T-cell (primary cell): ENCODE measurements at places on chromosomes 1 and 21.

DNA sequence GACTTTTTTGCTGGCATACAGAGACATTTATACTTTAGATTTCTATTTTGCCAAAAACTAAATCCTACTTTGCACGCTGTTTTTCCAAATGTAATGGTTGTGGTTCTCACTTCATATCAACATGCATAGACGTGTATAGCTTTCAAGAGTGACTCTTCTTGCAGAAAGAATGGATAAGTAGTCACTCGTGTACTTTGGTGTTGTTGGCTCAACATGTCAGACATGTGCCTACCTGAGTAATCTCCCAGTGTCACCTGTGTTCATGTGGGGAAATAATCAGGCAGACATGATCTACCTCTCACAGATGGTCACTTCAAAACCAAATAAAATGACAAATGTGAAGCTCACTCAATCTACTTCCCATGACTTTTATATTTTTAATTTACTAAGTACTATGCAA is 73.1 kb downstream of the GPR88 start:
- DNase-seq, result no peak

- no peak for DNase-seq
Observed at GRCh38 chr1:118247593-118247992, 62.6 kb upstream of the SPAG17 start.

- DNase-seq, result no peak
Observed at GRCh38 chr1:30599721-30600120, 123.7 kb downstream of the MATN1 start.

DNA sequence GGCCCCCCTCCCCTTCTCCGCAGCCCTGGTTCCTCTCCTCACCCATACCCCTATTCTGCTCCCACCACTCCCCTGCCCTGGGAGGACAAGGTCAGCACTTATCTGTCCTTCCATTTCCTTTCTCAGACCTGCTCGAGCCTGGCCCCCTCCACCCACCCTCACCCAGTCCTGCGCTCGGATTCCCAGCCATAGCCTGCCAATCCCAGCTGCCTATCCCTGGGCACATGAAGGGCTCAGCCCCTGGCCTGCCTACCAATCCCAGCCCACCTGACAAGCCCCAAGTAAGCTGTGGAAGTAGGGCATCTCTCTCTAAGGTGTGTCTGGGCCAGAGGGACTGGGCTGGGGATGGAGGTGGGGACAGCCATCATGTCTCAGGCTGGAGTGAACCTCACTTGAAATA is 5.4 kb downstream of the BLACAT1 start:
- no peak for DNase-seq

DNA sequence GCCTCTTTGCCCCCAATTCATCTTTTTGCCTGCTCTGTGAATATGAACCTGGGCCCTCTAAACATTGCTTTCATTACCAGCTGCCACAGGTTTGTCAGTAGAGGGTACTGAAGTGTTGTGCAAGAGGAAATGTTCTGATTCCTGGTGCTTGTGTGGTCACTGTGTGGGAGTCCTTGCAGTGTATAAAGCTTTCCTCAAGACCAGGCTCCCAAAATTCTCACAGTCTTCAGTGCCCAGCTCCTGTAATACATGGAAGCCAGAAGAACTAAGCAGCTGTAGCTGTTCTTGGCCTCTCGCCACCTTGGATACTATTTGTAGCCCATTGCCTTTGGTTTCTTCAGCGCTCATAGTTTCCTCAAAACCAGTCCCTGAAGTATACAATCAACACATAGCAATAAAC is 1046.2 kb downstream of the BRINP3 start:
- DNase-seq, result no peak

DNA sequence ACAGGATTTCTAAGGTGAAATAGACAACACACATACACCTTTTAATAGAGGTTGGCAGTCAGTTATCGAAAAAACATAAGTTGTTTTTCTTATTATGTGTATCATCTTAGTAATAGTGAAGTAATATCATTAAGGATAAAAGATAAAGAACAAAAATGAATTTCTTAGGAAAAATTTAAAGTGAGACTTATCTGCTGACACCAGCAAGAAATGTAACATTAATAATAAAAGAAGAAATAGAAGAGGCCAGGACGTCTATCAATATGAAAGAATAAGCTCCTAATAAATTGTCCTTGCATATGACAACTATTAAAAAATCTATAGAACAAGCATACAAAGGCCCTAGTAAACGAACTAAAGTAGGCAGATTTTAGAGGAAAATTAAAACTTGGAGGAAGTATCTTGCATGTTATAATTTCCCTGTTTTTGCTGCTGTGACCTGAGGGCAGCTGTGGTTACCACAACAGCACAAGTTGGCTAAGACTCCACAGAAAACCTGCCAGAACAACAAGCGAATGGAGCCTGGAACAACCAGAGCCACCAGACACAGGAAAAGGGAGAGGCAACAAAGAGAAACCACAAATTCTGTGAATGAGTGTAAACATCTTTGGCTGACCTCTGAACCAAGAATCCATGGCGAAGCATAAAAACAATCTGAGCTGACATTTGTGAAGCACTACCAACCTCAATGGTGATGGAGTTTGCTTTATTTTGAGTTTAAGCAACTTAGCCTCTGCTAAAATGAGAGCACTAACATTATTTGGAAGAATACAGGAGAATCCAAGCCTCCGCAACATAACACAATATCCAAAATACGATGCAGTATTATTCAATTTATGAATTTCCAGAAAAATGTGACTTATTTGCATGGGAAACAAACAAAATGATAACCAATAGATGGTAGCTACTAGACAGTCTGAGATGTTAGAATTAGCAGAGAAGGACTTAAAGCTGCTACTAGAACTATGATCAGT is 207.5 kb downstream of the KCNT2 start:
- DNase-seq, result no peak

DNA sequence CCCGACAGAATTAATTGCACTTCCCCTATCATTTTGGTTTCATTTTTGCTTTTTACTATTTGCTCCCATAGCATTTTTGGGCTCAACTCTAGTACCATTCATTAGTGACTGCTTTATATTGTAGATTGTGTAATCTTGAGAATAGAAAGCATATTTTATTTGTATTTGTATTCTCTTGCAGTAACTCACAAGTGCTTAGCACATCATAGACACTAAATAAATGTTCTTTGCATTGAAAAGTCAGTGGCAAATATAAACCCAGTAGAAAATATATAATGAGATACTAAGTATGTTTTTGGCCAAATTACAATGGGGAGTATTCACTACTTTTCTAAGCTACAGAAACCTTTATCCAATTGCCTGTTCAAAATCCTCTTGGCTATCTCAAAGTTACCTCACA is 359.7 kb upstream of the CAMK1G start:
- no peak for DNase-seq

DNA sequence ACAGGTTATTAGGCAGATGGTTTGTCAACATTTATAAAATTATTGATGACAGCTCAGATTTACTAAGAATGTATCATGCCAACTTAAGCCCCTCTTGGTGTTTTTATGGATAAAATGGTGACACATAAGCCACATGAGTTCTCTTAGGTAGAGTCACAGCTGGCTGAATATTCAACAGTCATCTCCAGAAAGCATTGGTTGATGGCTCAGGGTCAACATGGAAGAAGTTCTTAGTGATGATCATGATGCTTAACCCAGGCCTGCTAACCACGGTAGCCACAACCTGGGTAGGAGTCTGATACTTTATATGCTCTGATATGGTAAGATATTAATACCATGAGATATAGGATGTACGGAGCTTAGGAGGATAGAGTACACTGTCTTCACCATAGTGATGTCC is 46.4 kb upstream of the SIPA1L2 start:
- DNase-seq, result no peak

DNA sequence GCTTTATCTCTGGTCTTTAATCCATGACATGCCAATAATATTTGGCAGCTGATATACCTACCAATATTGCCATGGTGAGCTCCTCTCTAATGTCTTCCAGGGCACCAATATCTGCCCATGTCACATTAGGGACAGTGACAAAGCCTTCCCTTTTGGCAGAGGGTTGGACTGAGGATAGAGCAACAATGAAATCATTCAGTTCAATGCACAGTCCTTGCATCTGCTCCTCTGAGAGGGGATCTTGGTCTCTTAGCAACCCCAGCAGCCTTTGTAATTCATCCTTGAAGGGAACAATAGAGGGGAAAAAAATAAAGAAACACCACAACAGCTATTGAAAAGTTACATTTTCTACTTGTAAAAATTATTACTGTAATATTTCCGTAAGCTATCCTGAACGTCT is 42.3 kb downstream of the NVL start:
- no peak for DNase-seq

- DNase-seq, result no peak
Observed at GRCh38 chr1:244863491-244864252, 671 bp downstream of the HNRNPU start.

- no peak for DNase-seq
Observed at GRCh38 chr1:156864796-156865195, 4.1 kb downstream of the NTRK1 start.

- DNase-seq, result no peak
Observed at GRCh38 chr21:37562920-37563640, 196.5 kb downstream of the DYRK1A start.

- no peak for DNase-seq
Observed at GRCh38 chr1:16212251-16212961, at the start of gene ARHGEF19. Gene ARHGEF19, minus strand, starts transcription at chr1:16212652. Its CDS starts 3,598 bp downstream, at chr1:16209054.

DNA sequence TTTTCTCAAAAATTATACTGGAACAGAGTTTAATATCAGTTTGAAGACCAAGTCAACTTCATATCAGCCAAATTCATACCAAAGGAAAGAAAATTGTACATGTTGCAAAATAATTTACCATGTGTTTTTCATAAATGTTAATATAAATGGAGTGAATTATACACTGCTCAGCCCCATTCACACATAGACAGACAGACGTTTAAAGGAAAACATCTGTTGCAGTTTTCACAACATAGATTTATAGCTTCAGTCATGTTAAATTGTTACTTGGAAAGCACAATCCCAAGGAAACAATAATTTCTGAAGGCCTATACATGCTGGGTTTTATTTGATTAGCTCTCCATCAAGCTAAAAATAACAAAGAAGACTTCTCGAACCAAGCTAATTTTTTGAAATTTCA is 27.8 kb upstream of the HYI start:
- no peak for DNase-seq

GRCh38 chr1:1703796-1704195 is 11.2 kb upstream of the SLC35E2B start:
- DNase-seq, result no peak

DNA sequence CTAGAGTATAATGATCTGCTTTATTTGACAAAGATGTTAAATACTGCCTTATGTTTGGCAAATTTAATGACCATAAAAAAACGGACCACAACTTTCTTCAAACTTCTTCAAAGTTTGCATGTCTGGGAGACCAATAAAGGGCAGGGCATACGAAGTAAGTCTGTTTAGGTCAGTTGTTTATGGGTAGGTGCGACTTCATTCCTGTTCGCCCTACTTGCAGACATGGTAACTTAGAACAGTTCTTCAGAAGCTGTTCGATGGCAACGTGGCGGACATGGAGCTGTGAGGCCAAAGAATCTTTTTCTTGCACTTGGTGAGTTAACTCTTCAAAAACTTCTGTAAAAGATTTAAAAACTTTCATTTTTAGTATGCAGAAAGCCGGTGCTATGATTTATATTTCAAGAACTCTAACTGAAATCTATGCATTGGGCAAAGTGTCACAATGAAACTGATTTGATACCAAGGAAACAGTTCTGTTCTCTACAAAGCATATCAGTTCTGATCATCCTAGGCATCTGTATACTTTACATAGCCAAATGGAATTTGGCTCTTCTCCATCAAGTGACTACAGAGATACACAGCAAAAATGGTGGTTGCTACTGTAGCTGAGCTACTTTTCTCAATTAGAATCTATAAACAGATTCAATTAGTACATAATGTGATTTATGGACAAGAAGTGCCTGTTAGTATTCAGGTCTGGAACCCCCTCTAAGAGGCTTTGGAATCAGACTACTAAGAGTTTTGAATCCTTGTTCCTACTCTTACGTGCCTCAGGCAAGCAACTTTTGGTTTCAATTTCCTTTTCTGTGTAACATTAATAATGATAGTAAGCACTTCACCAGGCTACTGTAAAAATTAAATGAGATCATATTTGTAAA is 25.7 kb downstream of the C21orf91 start:
- DNase-seq, result no peak

DNA sequence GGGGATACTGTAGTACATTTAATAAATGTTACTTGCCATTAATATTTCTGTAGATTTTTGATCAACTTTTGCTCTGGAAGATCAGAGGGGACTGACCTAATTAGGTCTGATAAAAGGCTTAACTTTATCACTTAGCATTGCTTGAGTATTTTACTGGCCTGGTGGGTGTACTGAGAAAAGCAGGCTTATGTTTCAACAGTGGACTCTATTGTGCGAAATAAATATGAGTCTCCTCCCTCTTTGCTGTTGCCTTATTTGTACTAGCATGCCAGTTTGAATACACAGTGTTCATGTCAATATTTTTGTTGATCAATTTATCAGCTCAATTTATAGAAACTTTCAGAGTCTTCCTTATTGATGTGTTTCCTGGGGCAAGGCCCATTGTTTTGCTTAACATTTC is 49.1 kb downstream of the EBNA1BP2 start:
- no peak for DNase-seq

DNA sequence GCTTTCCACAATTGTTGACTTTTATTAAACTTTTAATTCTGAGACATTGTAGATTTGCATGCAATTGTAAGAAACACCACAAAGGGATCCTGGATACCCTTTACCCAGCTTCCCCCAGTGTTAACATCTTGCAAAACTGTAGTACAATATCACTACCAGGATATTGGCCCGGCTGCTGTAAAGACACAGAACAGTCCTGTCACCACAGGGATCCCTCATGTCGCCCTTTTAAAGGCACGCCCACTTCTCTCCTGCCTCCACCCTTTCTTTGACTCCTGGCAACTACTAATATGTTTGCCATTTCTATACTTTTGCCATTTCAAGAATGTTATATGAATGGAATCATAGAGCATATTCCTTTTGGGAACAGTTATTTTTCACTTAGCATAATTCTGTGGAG is 37.0 kb downstream of the NAV1 start:
- DNase-seq, result no peak

DNA sequence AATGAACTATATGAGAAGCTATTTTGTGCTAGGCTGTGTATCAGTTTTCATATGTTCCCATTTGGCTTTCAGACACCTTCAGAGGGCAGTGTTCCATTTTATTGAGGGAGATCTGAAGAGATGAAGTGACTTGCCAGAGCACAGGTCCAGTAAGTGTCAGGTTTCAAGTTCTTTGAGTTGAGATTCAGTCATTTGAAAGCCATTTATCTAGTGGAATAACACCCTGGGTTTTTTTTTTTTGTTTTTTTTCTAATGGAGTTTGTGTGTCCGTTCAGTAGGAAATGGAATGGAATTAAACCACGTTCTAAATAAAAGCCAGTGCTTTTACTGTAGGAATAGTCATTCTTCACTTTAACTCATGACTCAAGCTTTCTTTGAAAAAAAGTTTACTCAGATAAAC is 652.9 kb upstream of the USP24 start:
- no peak for DNase-seq

- peak; percentile 30 for DNase-seq
Observed at GRCh38 chr1:24111996-24112779, at the start of gene MYOM3. Gene MYOM3, minus strand, starts transcription at chr1:24112135. Its CDS starts 3,499 bp downstream, at chr1:24108636.

GRCh38 chr1:171213559-171214454 is 28.7 kb downstream of the FMO2 start:
- no peak for DNase-seq

GRCh38 chr1:185059950-185060571 is 14.7 kb downstream of the RNF2 start:
- no peak for DNase-seq

GRCh38 chr1:18234790-18235242 is 127.2 kb downstream of the IGSF21 start:
- DNase-seq, result no peak

- no peak for DNase-seq
Observed at GRCh38 chr1:183023601-183024316, 539 bp downstream of the LAMC1 start.

GRCh38 chr1:160400223-160400645 is at the start of gene VANGL2:
Gene VANGL2, plus strand, starts transcription at chr1:160400564. Its CDS starts 15,274 bp downstream, at chr1:160415838.
- no peak for DNase-seq

GRCh38 chr1:60904099-60904851 is 178.1 kb upstream of the NFIA start:
- no peak for DNase-seq
